ENCODE measurements at places on chromosomes 5 and 9. TPM values are rescaled to one million over a fixed set of nuclear protein-coding genes. Genes with fewer than 3 reads are reported as not detected.

Gene NR4A3
- 1.2 TPM for total RNA-seq

Gene TPM2
- total RNA-seq = 35.7 TPM

Gene NDUFS4
- 45.8 TPM for total RNA-seq

Gene SPATA31E1
- total RNA-seq = not detected

Gene TAF11L5
- total RNA-seq = not detected

Gene SPINK5
- not detected for total RNA-seq

Gene OMD
- total RNA-seq = not detected

Gene MEIKIN
- 0.55 TPM for total RNA-seq

Gene FOXD4L5
- total RNA-seq = 0.43 TPM

Gene NMUR2
- total RNA-seq = not detected

Gene DOCK2
- 266 TPM for total RNA-seq

Gene NR6A1
- 0.06 TPM for total RNA-seq

Gene SPAAR
- not detected for total RNA-seq

Gene ADAMTSL1
- not detected for total RNA-seq

Gene GRXCR2
- total RNA-seq = not detected

Gene PDLIM4
- 0.64 TPM for total RNA-seq

Gene HSD17B3
- 0.69 TPM for total RNA-seq

Gene CDH9
- total RNA-seq = not detected

Gene BARHL1
- total RNA-seq = not detected

Gene IL7R
- total RNA-seq = 891 TPM

Gene ZBED3
- total RNA-seq = 3.6 TPM

Gene PCDHGA2
- 0.09 TPM for total RNA-seq

Gene EFNA5
- total RNA-seq = not detected

Gene RORB
- total RNA-seq = 0.03 TPM

Gene SLC4A9
- 0.17 TPM for total RNA-seq

Gene PCDHAC1
- not detected for total RNA-seq
